ENCODE measurements at places on chromosomes 2 and 18.

GRCh38 chr2:20668451-20668850 is 1.5 kb downstream of the GDF7 start:
- no peak for DNase-seq

DNA sequence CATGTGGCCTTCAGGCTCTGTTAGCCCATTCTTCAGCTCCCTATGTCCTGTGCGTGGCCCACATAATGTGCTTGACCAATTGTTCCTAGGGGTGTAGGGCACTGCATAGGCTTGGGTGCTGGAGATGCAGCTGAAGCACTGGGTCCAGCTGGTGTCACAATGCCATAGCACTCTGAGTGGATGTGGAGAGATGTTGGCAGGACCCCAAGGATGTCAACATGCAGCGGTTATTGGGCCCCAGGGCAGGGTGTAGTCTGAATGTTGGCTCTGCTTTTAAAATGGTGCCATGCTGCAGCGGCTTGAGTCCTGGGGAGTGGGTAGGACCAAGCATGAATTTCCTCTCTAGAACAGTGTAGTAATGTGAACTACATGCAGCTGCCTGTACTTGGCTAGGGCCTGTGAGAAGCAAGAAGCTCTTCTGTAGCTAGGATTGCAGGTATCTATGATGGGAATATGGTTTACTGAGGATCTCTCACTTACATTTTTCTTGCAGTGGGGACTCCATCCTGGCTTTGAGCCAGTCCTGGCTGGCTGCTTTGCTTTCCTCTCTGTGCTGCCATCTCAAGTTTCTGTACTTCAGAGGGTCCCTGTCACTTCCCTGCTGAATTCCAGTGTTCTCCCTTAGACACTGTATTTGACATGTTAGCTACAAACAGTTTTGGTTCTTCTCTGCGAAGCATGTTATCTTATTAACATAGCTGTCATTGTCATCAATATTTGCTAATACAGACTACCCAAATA is 148.4 kb downstream of the CSRNP3 start:
- no peak for DNase-seq

DNA sequence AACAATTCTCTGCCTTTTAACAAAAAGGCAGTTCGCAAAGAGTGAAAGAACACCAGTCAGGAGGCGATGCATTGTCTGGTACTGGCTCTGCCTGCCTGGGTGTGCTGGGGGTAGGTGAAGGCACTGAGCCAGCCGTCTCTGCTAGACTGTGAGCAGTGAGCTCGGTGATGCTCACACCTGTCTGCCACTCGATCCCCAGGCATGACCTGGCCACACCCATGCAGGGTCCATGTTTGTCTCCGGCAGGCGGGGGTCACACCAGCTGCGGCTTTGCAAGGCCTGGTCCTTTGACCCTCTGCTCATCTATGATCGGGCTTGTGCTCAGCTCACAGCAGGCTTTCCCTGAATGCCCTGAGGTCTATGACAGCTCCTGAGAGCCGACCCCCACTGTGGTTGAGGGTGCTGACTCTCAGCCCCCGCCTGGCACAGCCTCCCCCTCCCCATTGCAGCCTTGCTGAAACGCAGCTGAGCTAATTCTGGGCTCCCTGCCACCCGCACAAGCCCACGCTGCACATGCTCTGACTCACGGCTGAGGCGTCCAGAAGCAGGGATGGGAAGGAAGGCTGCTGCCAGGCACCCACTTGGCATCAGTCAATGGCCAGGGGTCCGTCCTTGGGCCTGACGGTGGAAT is 23.7 kb downstream of the CRACDL start:
- peak; percentile 73 for DNase-seq

GRCh38 chr2:151679994-151680393 is 54.3 kb downstream of the NEB start:
- DNase-seq, result no peak

DNA sequence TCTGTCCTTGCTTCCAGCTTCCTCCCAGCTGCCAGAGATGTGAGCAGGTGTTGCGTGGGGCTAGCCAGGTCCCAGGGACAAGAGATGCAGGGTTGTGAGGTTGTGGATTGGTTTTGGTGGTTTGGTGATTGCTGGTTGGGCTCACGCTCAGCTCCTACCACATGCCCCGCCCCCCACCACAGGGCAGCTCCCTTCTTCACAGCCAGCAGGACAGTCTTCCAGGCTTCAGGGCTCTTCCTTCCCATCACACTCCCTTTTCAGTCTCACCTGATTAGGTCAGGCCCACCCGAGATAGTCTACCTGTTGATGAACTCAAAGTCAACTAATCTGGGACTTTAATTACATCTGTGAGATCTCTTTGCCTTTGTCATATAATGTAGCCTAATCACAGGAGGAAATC is 52.0 kb upstream of the GLI2 start:
- DNase-seq, result no peak

DNA sequence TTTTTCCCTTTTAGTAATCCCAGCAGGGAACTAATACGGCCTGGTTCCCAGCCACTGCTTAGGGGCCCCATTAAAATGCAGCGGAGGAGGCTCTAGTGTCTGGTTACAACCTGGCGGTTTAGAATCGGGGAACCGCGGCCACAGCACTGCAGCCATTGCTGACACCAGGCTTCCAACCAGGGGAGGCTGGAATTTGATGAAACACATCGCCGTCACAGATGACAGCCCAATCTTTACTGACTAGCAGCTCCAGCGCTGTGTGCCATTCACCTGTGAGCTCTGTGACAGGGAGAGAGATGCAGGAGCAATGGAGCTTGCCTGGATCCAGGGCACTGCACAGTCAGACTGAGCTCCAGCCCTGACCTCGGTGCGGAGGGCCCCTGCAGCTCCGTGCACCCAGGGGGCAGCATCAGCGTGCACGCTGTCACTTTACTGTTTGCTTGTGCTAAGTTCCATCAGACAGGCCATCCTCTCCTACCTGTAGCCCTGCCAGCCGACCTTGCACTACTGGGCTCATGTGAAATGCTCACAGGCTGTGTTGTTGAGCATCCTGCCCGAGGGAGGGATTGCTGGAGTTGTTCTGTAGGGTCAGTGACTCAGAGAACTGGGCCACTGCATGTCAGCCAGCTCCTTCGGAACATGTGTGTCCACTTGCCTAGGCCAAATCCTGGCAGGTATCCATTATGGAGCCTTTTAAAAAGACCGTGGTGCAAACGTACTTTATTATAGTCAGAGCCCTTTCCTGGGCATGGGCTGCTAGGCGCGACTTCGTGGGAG is 203.5 kb downstream of the SEPTIN10 start:
- DNase-seq, result no peak

DNA sequence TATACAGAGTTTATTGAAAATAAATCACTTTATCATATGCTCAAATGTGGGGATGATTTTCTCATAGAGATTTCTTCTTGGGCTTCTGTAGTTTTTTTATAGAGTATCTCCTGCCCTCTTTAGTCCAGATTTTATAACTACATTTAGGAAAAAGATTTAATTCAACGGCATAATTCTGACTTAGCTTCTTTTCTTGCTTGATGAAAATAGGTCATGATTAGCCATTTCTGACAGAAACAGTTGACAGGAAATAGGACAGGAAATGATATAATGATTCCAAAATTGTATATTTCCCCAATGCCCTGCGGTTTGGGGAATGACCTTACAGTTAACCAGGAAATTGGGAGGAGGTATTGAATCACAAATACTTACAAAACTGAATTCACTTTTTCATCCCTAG is 1531.9 kb upstream of the ACVR2A start:
- DNase-seq, result no peak

- DNase-seq, result no peak
Measured at GRCh38 chr2:118049140-118049815, 35.4 kb upstream of the CCDC93 start.

GRCh38 chr2:190755772-190756415 is 107.0 kb downstream of the NAB1 start:
- no peak for DNase-seq

- no peak for DNase-seq
Measured at GRCh38 chr2:122433123-122433754, 677.8 kb downstream of the TSN start.

DNA sequence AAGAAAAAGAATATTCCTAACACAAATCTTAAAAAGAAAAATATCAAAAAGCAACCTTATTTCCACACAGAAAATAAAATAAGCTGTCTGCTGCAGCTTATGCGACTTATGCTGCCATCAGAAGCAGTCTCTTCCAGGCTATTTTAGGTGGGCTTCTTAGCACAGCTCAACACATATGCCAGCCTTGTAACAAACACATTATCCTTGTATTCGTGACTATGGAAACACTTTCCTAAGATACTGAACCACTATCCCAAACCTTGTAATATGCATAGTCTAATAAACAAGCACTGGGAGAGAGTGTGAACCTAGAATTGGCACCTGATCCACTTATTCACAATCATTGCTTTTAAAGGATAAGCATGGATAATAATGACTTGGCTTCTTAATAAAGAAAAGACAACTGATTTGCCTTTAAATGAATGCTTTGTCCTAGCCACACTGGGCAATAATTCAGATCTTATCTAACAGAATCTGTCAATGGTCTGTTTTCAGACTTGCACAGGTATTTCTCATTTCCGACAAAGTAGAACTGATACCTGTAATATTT is 40.0 kb upstream of the RNU4ATAC start:
- no peak for DNase-seq

GRCh38 chr2:75309596-75310463 is 110.5 kb upstream of the TACR1 start:
- DNase-seq, result no peak

DNA sequence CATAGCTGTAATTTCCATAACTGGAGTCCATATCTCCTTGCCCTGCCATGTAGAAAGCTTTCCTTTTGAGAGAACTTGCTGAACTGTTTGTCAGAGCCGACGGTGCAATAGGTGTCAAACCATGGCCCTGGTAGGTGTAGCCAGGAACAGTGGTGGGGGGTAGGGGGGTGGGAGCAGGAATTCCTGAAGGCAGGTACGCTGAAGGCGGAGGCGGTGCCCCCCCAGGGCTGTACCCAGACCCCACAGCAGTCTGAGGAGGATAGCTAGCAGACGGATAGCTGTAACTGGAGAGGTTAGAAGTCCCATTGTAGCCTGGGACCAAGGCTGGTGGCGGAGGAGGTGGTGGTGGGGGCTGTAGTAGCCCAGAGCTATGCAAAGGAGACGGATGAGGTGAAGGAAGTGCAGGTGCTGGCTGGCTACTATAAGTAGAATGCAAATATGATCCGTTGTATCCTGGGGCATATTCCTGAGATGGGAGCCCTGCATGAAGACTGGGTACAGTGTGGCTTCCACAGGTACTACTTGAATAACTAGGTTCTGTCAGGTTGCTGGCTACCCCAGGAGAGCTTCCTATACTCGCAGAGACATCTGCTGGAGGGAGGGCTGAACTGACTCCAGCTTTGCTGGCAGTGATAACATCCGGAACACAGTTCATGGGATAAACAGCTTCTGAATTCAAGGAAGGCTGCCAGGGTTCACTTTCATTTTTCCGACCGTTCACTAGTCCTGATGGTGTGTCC is 124.8 kb downstream of the FIGN start:
- DNase-seq, result no peak

DNA sequence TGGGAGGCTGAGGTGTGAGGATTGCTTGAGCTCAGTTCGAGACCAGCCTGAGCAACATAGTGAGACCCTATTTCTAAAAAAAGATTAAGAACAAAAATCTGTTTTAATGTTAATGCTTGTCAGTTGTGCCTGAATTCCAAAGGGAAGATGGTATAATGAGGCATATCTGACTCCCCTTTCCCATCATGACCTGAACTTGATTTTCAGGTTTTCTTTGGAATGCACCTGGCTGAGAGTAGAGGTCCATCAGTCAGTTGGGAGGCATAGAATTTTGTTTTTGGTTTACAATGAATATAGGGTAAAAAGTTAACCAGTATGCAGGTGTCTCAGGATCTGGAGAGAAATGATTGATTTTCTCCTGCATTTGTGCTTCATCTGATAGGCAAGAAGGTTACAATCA is 20.4 kb downstream of the RPIA start:
- no peak for DNase-seq

DNA sequence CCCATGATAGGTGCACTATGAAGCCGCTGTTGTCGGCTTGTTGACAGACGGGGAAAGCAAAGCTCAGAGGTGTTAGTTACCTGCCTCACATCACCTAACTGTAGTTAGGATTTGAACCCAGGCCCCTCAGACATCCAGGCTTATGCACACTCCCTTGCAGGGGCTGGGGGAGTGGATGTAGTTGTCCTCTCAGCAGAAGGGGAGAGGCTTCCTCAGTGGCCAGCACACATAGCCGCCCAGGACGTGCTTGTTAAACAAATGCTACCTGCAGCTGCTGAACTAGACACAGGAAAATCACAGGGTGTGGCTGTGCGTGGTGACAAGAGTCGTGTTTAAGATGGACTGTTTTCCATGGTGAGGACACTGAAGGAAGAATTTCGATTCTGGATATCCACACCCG is 39.2 kb downstream of the GREB1 start:
- DNase-seq, result no peak

DNA sequence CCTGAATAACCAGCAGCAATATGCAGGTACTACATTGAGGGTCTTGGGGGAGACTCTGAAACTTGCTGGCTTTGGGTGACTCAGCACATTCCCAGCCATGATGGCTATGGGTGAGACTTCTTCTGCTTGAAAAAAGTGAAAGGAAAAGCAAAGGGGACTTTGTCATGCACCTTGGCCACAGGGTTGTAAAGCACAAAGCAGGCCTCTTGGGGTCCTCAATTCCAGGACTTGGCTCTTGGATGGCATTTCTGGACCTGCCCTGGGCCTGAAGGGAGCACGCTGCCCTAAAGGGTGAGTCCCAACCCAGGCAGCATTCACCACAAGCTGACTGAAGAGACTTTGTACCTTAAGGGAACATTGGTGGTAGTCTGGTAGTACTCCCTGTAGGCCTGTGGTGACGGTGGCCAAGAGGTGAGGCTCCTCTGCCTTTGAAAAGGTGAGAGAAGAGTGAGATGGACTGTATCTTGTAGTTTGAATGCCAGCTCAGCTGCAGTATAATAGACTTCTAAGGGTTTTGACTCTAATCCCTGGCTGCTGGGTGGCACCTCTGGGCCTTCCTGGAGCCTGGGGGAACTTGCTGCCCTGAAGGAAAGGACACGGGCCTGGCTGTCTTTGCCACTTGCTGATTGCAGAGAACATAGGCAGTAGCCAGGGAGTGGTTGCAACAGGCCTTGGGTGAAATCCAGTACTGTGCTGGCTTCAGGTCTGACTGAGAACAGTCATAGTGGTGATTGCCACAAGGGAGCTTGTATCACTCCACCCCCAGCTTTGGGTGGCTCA is 36.5 kb upstream of the CYTIP start:
- no peak for DNase-seq

DNA sequence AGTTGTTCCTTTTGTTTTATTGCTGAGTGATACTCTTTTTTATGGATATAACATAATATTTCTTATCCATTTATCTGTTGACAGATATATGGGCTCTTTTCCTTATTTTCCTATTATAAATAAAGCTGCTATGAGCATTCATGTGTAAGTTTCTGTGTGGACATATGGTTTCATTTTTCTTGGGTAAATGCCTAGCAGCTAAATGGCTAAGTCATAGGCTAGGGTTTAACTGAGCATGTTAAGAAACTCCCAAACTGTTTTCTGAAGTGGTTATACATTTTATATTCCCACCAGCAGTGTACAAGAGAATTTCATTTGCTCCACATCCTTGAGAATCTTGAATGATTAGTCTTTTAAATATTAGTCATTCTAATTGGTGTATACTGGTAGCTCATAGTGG is 786.6 kb upstream of the CDH2 start:
- no peak for DNase-seq

GRCh38 chr2:82027921-82028615 is 1723.5 kb upstream of the LRRTM1 start:
- no peak for DNase-seq

GRCh38 chr2:12313445-12314126 is 403.1 kb upstream of the TRIB2 start:
- no peak for DNase-seq

- DNase-seq, result no peak
Measured at GRCh38 chr2:1945819-1946218, 201.5 kb upstream of the PXDN start.
